ENCODE measurements at places on chromosomes 5 and 9.

GRCh38 chr9:5805478-5805877, 27.4 kb downstream of the ERMP1 start:
- no peak for DNase-seq

DNA sequence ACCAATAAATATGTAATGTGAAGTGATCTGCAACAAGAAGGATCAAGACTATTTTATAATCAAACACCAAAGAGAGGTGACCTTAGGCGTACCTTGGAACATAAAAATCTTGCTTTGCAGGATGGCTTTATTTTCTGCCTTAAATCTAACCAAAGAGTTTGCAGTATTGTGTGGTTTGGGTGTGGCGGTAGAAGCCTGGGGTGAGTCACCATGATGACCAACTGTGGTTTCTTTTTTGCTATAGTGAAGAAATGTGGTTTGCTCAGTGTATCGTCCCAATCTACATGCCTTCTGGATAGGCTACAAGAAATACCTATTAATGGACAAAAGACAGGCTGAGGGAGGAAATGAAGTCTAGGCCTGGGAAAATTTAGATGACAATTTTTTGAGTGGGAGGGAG, 5.1 kb upstream of the CAST start:
- DNase-seq = peak; percentile 63

GRCh38 chr5:139394123-139394653, 716 bp downstream of the PROB1 start:
- DNase-seq = no peak

DNA sequence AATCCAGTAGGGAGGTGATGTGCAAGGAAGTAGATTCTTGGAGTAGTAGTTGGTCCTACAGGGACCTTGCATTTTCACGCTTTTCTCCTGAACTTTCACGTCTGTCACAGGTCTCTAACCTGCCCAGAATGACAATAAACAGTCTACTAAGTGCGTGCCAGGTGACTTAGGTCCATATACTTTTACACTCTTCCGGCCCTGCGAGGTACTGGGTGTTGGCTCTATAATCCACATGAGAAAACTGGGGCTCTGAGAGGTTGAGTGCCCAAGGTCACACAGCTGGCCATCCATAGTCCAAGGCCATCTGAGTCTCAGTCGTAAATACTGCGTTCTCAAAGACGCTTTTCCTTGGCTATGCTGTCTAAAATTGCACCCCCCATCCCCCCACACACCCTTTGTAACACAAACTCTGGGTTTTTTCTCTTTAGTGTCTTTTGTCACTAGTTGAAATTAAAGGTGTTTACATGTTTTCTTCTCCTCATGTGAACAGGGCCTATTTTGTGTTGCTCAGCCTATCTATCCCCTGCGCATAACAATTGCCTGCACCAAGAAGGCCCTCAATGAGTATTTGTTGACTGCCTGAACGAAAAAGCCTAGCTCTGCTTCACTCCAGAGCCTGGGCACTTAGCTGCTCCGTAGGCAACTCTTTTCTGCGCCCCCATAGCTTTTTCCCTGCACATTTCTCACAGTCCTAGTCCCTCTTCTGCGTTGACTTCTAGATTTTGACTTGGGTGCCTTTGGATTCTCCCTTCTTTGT, 943 bp downstream of the SFXN1 start:
- no peak for DNase-seq

GRCh38 chr9:87593359-87593980, 95.8 kb downstream of the DAPK1 start:
- no peak for DNase-seq

DNA sequence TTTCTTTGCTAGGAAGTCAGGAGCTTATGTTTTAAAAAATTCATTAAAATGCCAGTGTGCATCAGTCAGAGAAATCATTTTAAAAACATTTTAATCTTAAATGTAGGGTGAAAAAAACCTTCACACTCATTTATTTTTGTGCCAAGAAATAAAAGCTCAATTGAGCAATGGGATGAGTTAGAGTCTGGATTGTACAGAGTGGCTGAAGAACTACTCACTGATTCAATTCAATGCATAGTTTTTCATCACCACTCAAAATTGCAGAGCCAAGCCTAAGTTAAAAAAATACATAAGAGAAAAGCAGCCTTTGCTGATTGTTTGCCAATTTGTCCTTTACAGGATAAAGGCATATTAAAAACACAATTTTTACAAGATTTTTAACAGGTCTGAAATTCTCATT, 168.2 kb upstream of the DMRTA1 start:
- peak; percentile 6 for DNase-seq

DNA sequence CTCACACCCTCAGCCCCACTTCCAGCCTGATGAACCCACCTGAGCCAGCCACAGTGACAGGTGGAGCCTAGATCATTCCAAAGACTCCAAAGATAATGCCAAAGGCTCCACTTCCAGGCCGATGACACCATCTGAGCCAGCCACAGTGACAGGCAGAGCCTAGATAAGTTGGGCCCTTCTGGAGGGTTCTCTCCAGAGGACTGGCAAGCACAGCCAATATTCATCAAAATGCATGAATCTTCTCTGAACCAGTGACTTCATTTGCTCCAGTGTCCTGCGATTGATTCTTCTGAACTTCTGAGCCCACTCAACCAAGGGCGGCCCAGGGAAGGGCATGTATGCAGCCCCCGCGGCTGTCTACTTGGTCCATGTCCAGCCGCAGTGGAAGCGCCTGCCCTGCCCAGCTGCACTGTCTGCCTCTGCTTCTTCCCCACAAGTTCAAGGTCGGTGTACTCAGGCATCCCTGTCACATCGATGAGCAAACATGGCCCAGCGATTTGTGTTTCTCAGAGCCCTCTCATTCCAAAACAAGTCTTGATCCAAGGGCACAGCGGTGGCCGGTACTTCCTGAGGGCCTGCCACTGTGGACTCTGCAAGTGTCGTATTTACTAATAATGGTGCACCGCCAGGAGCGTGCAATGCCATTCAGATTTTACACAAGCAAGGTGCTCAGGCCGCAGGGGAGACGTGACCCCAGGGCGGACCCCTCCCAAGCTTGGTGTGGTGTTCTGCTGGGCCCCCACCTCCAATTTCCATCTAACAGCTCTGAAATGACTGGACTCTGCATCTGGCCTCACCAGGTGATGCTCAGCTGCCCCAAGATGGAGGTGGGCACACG, 107.0 kb downstream of the VAV2 start:
- no peak for DNase-seq

DNA sequence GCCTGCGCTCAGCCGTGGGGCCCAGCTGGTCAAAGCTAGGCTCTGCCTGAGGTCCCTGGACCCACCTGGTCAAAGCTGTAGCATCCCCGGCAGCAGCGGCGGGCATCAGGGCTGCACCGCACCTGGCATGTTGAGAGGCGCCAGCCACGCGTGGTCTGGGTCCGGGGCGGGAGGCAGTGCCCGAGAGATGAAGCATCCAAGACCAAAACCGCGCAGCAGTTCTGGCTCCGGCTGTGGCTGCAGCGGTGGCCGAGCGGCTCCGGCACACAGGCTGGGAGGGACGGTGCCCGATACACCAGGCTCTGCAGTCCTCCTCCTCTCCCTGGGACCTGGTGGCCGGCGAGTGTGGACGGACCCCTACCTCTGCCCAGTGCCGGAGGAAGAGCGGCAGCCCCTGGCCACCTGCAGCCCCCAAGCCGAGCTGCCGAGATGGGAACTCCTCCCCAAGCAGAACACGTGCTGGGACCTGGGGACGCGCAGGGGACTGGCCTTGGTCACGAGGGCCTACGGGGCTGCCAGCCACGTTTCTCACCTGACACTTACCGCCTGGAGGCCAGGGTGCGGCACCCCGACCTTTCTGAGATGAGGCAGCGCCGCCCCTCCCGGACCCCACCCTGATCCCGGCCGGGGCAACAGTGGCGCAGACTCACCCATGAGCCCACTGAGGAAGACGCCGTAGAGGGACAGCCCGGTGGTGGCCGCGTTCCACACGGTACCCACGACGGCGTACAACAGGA, 33.0 kb downstream of the SLC9A3 start:
- DNase-seq = no peak

- DNase-seq = no peak
Measured at GRCh38 chr9:91930475-91930874, 19.6 kb downstream of the ROR2 start.

DNA sequence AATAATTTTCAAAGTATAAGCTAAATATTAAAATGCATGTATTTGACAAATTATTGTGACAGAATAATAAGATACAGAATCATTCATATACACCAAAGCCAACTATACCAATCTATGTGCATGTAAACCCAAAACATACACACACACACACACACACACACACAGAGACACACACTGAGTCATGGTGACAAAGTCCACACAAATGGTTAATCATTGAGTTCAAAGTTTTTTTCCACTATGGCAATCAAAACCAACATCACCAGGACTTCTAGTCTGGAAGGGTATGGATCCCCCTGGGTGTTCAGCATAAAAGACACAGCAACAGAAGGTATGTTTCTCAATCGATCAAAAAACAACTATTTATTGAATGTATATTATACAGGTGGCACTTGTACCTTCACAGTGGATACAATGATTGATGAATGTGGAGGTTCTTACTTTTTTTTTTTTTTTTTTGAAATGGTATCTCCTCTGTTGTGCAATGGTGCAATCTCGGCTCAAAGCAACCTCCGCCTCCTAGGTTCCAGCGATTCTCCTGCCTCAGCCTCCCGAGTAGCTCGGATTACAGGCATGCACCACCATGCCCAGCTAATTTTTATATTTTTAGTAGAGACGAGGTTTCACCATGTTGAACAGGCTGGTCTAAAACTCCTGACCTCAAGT, 137.0 kb downstream of the PDE4D start:
- no peak for DNase-seq
